ENCODE measurements at places on chromosomes 5 and 9.

DNA sequence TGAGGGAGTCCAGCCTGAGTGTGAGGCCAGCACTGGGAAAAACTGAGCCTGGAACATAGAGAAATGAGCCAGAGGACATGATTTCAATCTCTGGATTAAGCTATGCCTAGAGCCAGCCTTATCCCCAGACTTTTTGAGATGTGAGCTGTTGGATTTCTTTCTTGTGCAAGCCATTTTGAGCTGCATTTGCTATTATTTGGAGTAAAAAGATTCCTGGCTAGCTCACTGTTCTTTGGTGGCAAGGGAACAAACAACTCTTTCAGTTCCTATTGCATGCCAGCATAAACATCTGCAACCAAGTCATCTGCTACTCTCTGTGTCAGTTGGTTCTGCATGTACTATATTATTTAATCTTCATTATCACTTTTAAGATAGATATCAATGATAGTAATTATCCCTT is 70.1 kb upstream of the MAN2A1 start:
- DNase-seq = no peak

DNA sequence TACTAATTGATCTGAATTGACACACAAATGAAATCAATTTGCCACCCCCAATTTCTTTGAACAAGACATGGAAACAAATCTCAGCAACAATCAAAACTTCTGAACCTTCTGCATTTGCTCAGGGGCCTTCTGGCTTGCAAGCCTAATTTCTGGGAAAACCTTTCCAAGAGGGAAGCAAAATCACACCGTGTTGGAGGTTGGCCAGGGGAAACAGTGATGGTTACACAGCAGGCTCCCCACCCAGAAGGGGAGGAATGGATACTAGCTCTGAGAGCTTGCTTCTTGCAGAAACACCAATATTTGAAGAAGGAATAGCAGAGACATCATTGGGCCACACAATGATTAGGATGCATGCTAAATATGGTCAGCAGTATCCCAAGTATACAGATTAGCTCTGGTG is 488.6 kb upstream of the TRPC7 start:
- no peak for DNase-seq

DNA sequence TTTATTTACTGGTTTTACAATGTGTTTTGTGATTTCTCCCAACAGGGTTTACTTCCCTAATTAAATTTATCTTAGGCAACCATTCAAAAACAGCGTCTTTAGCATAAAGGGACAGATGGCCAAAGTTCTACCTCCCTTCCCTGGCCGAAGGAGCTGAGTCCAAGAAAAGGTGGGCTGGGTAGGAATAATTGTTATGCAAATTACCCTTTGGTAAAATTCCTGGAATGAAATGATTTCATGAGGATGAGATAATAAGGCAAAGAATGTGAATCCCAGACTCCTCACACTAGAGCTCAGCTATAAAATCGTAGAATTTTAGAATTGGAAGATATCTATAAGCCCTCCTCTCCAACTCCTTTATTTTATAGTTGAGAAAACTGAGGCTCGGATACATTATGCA is 119.6 kb downstream of the SGCD start:
- DNase-seq = no peak

GRCh38 chr5:136629125-136629792 is 263.9 kb upstream of the TRPC7 start:
- no peak for DNase-seq

DNA sequence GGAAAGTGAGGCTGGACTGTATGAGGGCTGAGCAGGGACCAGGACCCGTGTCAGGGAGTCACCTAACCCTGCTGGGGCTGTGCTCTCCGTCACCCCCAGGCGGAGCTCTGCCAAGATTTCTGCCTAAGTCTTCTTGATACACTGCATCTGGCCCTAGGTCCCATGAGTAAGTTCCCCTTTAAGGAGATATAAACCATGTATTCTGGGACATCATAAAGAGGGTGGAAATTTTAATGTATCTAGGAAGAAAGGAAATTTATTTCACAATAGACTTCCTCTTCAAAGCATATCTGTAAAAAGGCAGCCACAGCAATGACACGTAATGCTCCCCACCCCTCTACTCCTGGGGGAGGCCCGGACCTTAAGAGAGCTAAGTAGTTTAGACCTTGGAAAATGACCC is 183.4 kb downstream of the FBXL7 start:
- DNase-seq = peak; percentile 59

DNA sequence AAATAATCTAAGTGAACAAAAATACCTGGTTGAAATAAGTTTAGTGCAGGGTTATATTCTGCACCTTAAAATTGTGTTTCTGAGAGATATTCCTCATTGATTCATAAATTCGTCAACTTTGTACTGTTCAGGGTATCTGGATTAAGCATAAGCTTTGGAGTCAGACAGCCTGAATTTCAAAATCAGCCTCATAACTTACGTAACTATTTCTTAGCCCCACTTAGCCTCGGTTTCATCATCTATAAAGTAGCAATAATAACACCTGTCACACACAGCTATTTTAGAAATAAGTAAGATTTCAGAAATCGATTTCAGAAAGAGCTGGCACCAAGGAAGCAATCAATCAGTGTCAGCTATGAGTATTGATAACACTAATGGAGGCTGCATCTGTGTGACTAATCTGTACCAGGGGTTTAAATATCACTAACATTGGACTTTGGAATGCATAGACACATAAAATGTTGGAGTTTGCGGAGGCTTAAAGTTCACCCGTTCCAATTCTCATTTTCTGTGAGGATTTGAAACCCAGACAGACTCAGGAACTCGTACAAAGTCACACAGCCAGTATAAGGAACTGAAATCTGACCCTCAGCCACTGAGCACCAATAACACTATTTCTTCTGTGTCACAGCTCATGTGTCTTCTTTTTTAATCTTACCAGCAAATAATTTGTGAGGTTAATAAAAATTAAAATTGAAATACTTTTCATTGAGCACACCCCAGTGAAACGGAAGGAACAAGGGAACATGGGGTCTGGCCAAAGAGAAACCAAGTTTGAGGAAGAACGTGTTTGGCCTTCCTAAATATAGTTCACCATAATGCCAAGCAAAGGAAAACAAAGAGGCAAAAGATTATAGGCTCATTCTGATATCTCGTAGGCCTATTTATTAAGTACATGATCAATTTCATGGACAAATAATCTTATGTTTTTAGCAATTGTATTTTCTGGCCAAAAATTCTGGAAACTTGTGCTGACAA is 194.4 kb upstream of the PTGER4 start:
- no peak for DNase-seq

DNA sequence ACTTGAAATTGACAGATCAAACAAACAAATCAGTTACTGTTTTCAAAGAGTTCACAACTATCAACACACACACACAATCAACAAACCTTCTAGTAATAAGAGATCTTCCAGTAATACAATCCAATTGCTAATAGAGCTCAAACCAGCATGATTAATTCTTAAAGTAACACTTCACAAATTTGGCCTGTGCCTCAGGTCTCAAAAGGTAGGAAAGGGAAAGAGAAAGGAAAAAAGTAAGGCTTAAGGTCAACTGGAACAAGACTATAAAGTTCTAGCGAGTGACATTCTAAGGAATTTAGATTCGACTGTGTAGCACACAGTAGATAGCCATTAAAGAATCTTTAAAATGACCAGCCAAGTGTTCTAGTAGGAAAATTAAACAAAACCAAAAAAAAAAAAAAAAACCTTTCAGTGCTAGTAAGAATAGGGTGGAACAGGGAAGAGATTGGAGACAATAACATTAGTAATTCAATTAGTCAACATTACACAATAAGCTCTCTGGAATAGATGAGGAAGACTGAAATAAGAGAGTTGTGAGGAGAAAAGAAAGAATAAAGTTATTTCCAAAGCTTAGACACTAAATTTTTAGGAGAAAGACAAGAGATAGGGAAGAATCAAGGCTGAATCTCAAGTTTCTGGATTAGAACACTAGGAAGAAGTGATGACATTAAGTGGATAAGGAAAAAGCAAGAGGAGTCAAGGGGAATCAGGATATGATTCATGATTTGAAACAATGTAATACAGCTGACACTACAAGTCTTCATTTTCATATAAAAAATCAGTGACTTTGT is 86.1 kb downstream of the FBXL17 start:
- no peak for DNase-seq

- no peak for DNase-seq
Measured at GRCh38 chr5:34738381-34738780, 82.3 kb downstream of the RAI14 start.

DNA sequence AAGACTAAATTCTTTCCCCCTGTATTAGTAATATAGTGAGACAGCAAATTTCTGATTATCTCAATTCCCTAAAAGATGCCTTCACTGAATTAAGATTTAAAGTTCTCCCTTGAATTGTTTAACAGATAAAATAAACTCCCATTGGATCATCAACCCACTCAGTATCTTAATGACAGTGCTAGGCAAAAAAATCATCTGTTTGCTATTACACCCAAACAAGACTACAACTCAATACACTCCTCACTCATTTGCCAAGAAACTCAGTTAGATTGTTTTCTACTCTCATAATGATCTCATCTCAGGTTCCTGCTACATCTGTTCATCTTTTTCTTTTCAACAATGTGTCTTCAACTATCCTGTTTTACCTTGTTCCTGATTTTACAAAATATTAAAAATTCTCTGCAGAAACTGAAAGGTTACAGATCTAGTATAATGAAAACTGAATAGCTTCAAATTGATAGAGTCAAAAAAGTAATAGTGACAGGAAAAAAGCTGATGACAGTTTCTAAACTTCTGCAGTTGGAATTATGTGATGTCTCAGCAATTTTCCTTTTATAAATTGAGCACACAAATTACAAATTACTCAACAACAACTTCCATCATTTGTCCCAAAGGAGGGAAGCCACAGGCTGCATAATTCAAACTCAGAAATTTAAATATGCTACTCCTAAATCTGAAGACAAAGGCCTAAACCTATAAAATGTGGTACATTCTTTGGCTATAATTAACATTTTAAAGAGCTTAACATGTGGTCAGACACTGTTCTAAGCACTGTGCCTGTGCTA is 39.4 kb downstream of the HOMER1 start:
- DNase-seq = no peak

DNA sequence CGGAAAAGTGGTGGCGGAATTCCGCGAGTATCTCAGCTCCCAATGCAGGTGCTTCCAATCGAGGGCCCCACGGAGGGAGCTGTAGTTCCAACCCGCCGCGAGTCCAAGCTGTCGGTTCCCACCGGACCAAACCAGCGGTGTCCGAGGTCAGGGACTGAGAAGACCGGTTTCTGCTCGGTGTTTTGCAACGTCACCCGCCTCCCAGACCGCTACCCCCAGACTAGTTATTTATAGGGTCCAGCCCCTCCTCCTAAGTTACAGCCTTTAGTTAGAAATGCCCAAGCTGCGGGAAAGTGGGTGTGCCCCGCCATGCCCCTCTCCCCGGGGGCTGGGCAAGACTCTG is 677 bp upstream of the MYORG start:
- peak; percentile 76 for DNase-seq

DNA sequence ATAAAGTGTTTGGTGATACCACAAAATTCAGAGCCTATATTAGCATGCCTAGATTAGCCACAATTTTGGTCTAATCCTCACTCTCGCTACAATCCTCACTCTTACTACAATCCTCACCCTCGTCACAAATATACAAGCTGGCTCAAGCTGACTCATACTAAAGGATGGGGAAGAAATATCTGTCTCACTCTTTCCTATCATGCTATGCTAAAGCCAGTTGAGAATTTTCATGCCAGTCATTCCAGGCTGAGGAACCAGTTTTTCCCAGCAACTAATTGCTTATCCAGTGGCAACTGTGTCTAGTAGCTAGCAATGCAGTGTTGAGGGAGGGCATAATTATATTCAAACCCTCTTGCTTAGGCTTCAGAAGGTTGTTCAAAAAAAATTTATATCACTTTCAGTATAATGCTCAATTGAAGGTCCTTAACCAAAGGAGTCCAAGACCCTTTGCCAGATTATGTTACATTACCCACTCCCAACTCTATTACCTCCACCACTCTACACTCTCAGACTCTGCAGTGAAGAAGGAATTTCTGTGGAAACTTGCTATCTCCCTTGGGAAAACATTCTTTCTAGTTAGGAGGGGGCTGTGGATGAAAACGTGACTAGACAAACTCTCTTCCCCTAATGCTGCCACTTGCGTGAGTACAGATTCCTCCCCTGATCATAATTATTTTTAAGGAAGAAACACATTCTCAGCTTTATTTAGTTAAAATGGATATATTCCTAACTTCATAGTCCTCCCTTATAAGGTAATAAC is 810.3 kb upstream of the ACO1 start:
- no peak for DNase-seq

DNA sequence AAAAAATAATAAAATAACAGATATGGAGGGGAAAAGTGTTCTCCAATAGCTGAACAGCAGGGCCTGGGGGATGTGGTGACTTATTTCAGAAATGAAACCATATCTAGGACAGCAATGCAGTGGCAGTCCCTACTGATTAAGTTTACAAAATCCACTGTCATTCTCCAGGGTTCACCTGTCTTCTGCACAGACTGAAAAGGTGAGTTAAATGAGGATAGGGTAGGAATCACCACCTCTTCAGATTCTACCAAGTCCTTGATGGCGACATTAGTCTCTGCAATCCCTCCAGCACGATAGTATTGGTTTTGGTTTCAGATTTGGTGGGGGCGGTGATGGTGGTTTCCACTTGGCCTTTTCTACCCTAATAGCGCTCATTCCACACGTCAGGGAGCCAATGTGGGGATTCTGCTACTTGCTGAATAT is 32.3 kb upstream of the NPM1 start:
- no peak for DNase-seq

- no peak for DNase-seq
Measured at GRCh38 chr9:105038051-105038450, 110.1 kb upstream of the ABCA1 start.

DNA sequence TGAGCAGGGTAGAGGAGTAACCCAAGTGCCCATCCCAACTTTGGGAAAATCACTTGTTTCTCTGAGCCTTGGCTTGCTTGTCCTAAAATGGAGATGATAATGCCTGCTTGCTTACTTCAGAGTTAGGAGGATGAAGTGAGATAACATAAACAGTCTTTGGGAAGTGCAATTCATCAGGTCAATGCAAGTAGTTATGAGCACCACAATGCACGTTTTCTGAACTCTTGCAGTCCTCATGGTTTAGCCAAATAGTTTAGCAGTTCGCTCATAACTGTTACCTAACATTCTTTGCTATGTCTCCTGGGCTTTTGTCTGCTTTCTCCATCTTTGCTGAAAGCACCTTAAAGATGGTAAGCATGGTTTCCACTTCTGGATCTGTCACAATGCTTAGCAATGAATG is 270.0 kb downstream of the ADAMTSL1 start:
- no peak for DNase-seq

GRCh38 chr5:74556631-74557595 is 83.6 kb downstream of the ENC1 start:
- no peak for DNase-seq

DNA sequence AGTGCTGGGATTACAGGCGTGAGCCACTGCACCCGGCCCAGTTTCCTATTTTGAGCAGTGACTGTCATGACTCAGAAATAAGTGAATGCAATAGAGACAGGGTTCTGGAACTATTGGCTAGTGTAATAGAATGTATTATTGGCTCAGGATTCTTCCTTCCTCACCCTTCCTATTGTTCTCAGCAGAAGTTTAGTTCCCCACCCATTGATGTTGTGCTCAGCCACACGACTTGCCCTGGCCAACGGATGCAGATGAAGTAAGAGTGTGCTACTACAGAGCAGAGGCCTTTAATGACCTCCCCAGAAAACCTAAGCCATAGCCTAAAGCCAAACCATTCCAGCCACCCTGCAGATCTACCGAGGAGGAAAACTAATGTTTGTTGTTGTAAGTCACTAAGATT is 287.9 kb downstream of the AGTPBP1 start:
- DNase-seq = no peak

All from Right ventricle myocardium inferior (tissue), 1 donor.